ENCODE measurements at places on chromosomes 3 and 15. TPM values are rescaled to one million over a fixed set of nuclear protein-coding genes. Genes with fewer than 3 reads are reported as not detected.

Gene SNURF
- total RNA-seq: 62.9 TPM

Gene SEMA3F
- total RNA-seq: 17.1 TPM

Gene FETUB
- total RNA-seq: not detected

Gene ATP13A5
- 1.5 TPM for total RNA-seq

Gene P2RY1
- total RNA-seq: 43.1 TPM

Gene CLDN16
- 0.39 TPM for total RNA-seq

Gene FAM240A
- total RNA-seq: not detected

Measured in spinal cord (tissue), 10 donors.